Activated CD8-positive, alpha-beta T cell treated with anti-CD3 and anti-CD28 coated beads for 36 hours (primary cell): ENCODE measurements at places on chromosomes 12 and 14. TPM values are rescaled to one million over a fixed set of nuclear protein-coding genes. Genes with fewer than 3 reads are reported as not detected.

DNA sequence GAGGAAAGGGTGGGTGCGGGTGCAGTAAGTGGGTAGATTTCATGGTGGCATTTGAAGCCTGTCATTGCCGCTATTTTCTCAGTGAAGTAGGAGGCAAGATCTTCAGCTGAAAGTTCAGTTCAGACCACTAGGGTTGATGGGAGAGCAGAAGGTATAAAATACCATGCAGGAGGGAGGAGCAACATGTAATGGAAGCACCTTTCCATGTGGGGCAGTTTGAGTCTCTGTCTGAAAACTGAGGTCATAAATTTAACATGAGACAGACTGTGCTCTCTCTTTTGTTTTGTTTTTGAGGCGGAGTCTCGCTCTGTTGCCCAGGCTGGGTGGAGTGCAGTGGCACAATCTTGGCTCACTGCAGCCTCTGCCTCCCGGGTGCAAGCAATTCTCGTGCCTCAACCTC is 22.7 kb downstream of the LRRC74A start:
- DNase-seq, result no peak

Gene CORO1C
- 90.1 TPM for total RNA-seq

- DNase-seq, result no peak
Observed at GRCh38 chr12:65609359-65609771, 214.9 kb upstream of the HMGA2 start.

- DNase-seq, result no peak
Observed at GRCh38 chr14:88225721-88226120, 97.3 kb downstream of the KCNK10 start.

DNA sequence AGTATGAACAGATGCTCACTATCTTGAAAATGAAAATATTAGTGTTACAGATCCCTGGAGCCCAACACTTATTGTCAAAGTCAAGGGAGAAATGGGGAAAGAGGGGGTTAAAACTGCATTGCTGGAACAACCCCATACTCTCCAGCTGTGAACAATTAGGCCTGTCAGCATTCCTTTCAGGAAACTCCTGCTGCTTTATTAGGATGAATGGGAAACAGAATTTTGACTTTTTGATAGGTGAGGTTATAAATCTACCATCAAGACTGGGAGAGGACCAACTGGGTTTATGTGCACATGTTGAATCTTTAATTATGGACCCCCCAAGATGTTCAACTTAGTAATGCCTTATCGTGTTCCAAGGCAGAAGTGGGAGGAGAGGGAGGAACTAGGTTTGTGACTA is 85.0 kb downstream of the TMTC1 start:
- DNase-seq, result no peak

Gene LRP1-AS
- not detected for total RNA-seq

GRCh38 chr12:43835264-43835655 is 621 bp upstream of the TMEM117 start:
- peak; percentile 31 for DNase-seq

Gene PTPRQ
- not detected for total RNA-seq

Gene KRT6A
- not detected for total RNA-seq

- DNase-seq, result no peak
Observed at GRCh38 chr14:63406333-63406732, 87.6 kb upstream of the GPHB5 start.

DNA sequence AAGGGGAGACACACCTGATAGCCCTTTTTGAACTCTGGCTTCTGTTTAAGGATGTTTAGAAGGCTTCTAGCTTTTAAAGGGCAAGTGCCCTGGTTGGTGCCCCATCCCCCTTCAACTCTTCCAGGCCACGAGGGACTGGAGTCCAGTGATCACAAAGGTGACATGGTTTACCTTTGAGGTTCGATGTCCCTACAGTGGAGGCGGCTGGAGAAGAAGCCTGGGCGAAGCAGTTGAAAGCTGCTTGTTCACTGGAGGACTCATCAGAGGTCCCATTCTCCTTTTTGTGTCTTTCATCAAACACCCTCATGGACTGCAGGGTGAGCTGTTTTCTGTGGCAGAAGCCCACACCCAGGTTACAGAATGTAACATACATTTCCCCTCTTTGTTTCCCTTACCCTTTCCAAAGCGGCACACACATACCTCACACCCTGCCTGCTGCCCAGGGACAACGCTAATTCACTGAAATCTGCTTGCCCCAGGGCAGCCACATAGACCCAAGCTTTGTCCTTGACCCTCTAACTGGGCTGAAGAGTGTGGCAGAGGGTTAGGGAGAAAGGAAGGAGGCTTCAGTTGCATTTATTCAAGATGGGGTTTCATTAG is 7.7 kb downstream of the TBX3 start:
- DNase-seq, result no peak

DNA sequence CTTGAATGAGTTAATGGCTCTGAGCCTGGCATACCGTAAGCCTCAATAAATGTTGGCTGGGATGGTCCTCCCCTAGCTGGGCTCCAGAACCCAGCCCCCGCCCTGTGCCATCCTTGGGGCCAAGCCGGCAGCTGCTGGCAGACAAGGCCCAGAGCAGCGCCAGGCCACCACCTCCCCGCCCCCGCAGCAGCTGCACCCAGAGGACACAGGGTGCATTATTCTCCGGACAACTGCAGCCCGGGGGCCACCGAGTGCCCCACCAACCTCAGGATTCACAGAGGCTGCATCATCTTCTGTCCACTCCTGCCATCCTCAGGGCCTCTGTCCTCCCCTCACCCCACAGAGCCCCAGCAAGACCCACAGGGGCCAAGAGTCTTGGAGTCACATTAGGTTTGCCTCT is 92.7 kb downstream of the NCOR2 start:
- DNase-seq, result no peak

Gene HNF1A
- not detected for total RNA-seq

GRCh38 chr12:94749890-94750289 is 99.5 kb upstream of the TMCC3 start:
- no peak for DNase-seq

Gene LHX5
- not detected for total RNA-seq
